Right atrium auricular region (tissue), 2 donors: ENCODE measurements at places on chromosomes 6 and 20. TPM values are rescaled to one million over a fixed set of nuclear protein-coding genes. Genes with fewer than 3 reads are reported as not detected.

MUC22 gene
- not detected for total RNA-seq

SLC22A16 gene
- not detected for total RNA-seq

HLA-DOB gene
- total RNA-seq = not detected

LY6G6F gene
- not detected for total RNA-seq

CDK5RAP1 gene
- total RNA-seq = 13.9 TPM

CALHM5 gene
- 2.3 TPM for total RNA-seq

CST4 gene
- total RNA-seq = not detected

TMEM244 gene
- total RNA-seq = not detected

BLOC1S5 gene
- 7.8 TPM for total RNA-seq

EGFL8 gene
- total RNA-seq = 5.2 TPM

ZNF165 gene
- 1.1 TPM for total RNA-seq

PPP1R14C gene
- total RNA-seq = 130 TPM

EPPIN gene
- total RNA-seq = not detected
